Activated CD4-positive, alpha-beta T cell treated with anti-CD3 and anti-CD28 coated beads, Interleukin-2, amount 50 U/mL, for 24 hours (primary cell): ENCODE measurements at places on chromosomes 4 and X.

GRCh38 chr4:6184169-6184568, 16.2 kb downstream of the JAKMIP1 start:
- no peak for DNase-seq

DNA sequence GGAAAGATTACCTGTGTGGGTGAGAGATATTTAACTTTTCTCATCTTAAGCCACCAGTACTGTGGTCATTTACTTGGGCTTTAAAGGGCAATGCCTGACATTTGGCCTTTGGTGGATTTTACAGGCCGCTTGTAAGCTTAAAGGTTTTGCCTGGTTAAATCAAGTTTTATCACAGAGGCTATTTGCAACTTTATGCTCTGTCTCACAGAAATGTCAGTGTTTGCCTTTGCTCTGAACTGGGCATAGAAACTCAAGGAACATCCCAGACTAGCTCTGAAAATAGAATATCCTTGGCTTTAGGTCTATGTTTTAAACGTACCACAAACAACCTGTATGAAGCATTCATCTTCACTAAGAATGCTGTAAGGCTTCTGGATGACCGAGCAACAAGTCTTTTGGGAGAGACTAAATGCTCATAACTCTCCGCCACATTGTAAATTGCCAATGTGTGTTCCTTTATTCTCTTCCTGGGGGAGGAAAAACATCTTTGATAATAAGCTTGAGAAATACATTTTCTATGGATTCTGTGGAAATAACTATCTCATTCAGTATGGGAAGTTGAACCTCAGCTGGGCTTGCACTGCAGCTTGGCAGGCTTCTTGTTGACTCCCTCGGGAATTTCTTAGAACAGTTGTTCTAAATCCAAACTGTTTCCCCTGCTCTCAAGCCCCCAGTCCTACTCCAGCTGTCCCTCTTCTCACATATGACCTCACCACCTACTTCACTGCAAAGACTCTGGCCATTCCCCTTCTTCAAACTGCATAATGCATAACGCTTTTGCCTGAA, 105.8 kb upstream of the WDR44 start:
- no peak for DNase-seq

DNA sequence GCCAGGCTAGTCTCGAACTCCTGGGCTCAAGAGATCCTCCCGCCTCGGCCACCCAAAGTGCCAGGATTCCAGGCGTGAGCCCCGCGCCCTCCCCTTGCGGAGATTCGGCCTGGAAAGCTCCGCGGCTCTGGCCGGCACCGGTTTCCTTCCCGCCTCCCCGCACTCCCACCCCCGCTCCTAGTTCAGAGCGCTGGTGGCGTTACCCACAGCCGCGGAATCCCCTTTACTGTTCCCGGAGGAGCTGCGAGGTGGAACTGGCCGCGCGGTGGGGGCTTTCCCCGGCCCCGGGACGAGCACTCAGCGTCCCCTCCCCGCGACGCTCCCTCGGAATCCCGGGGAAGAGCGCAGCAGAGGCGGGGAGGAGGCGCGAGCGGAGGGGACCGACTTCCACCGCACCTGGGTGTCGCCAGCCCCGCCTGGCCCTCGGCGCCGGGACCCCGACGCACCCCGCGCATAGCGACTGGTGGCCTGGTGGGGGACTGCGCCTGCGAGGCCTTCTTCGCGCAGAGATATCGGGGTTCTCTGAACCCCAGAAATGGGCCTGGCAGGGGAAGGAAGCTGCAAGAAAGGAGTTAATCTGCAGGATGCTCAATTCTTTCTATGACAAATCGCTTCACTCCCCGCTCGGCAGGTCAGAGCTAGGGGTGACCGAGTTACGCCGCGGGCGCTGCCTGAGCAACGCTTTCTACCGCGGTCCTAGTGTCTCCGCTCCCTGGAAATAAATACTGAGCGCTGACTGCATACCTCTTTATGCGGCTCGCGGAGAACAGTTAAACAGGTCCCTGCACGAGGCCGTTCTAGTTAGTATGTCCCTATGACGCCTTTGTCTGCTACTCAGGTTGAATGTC, 14.6 kb upstream of the SLC25A4 start:
- DNase-seq, result no peak

DNA sequence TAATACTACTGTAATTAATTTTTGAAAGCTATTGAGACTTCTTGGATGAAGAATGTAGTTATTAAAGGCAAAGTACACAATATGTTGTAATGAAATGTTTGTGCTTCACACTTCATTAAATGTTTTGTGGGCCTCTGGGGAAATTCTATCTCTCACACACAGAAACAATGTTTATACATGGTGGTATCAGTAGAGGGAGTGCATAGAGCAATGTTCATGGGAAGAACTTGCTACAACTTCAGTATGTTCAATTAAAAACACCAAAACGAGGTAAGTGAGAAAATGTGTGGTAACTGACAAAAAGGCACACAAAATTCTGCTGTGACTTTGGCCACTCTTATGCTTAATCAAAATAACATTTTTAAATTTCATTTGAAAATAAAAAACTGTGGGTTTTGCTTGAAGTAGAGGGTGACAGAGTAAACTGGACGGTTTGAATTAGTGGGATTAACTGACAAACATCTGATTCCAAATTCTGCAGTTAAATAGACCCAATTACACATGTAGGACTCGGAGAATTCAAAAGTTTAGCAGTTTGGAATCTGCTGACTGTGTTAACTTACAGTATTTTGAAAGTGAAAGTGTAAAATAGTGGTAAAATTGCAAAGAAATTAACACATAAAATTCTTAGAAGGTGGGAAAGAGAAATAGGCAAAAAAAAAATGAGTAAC, 111.4 kb upstream of the TTC29 start:
- no peak for DNase-seq

GRCh38 chrX:43269201-43269600, 386.9 kb upstream of the MAOA start:
- DNase-seq, result no peak

DNA sequence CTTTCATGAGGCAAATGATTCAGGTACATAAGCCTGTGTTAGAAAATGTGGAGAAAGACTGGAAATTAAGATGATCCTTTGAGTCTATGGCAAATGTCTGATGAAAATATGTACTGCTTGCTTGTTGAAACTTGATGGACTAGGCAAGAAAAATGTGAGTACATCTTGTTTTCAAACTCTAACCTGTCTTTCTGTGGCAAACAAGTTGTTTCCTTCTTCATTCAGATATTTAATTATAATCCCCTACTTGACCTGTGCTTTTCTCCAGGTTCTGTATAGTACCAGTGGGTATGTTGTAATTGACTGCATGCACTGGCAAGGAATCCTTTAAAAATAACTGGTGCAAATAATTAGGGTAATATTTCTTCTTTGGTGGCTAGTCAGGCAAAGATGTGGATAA, 136.7 kb downstream of the ARHGAP24 start:
- DNase-seq, result no peak

GRCh38 chr4:5018096-5018495, 1.2 kb downstream of the CYTL1 start:
- no peak for DNase-seq

- no peak for DNase-seq
These were observed 866 bp upstream of the UVSSA start for GRCh38 chr4:1345903-1346780.
